Mesothelial cell of epicardium (in vitro differentiated cells): ENCODE measurements at places on chromosomes 4 and X. TPM values are rescaled to one million over a fixed set of nuclear protein-coding genes. Genes with fewer than 3 reads are reported as not detected.

- H3K27ac ChIP-seq, result no peak overlapping the region
- H3K36me3 ChIP-seq, result no peaks in the 10 kb centered on the region
- no peak overlapping the region for H3K4me3 ChIP-seq
- H3K4me1 ChIP-seq, result peaks cover 10% of the 10 kb centered on the region
- peaks cover 16% of the 10 kb centered on the region for H3K27me3 ChIP-seq
- no peak for DNase-seq
Observed at GRCh38 chrX:107738272-107738671, 37.3 kb downstream of the TSC22D3 start.

- no peak overlapping the region for H3K27ac ChIP-seq
- H3K27me3 ChIP-seq, result peaks cover 14% of the 10 kb centered on the region
- H3K36me3 ChIP-seq, result no peaks in the 10 kb centered on the region
- no peak overlapping the region for H3K4me3 ChIP-seq
Observed at GRCh38 chr4:56512166-56512565, 6.6 kb downstream of the ARL9 start.

GRCh38 chrX:69306063-69306404, 140.8 kb upstream of the PJA1 start:
- H3K36me3 ChIP-seq, result no peaks in the 10 kb centered on the region
- no peak for DNase-seq
- H3K4me1 ChIP-seq, result no peaks in the 10 kb centered on the region
- H3K27ac ChIP-seq, result no peak overlapping the region
- no peak overlapping the region for H3K4me3 ChIP-seq

GRCh38 chr4:40940317-40940741, 190.6 kb downstream of the NSUN7 start:
- no peaks in the 10 kb centered on the region for H3K27me3 ChIP-seq
- DNase-seq, result no peak

GRCh38 chr4:52863324-52863723, 1.2 kb downstream of the RASL11B start:
- H3K27me3 ChIP-seq, result peaks cover 5% of the 10 kb centered on the region
- peaks cover 18% of the 10 kb centered on the region for H3K36me3 ChIP-seq
- peak overlapping the region; percentile 55 for H3K27ac ChIP-seq
- peak overlapping the region; percentile 82 for H3K4me3 ChIP-seq

DNA sequence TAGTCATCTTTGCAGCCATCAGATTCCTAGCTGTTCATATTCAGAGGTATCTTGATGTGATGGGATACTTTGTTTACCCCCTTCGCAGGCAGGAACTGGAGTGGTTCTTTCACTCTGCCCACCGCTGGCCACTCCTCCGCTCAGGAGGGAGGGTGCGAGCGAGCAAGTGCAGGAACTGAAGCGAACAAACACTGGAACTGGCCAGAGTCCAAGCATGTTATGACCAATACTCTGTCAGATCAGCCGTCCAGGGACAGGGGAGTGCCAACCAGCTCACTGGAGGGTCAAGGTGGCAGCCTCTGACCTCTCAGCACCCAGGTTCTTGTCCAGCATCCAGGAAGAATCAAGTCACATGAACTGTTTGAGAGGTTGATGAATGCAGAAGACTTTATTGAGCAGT, 18.0 kb upstream of the MANBA start:
- H3K27ac ChIP-seq, result no peak overlapping the region
- H3K4me1 ChIP-seq, result peaks cover 3% of the 10 kb centered on the region
- no peaks in the 10 kb centered on the region for H3K27me3 ChIP-seq
- no peaks in the 10 kb centered on the region for H3K36me3 ChIP-seq
- no peak for DNase-seq
- no peak overlapping the region for H3K4me3 ChIP-seq

GRCh38 chr4:138438608-138439007, 196.5 kb upstream of the SLC7A11 start:
- H3K4me1 ChIP-seq, result peaks cover 3% of the 10 kb centered on the region
- H3K4me3 ChIP-seq, result no peak overlapping the region
- no peak for DNase-seq
- H3K27me3 ChIP-seq, result no peaks in the 10 kb centered on the region
- H3K36me3 ChIP-seq, result peaks cover 18% of the 10 kb centered on the region
- H3K27ac ChIP-seq, result no peak overlapping the region

- no peak for DNase-seq
- no peak overlapping the region for H3K27ac ChIP-seq
- peaks cover 10% of the 10 kb centered on the region for H3K27me3 ChIP-seq
- H3K4me1 ChIP-seq, result no peaks in the 10 kb centered on the region
Observed at GRCh38 chr4:24489870-24490269, 94.5 kb downstream of the DHX15 start.

DNA sequence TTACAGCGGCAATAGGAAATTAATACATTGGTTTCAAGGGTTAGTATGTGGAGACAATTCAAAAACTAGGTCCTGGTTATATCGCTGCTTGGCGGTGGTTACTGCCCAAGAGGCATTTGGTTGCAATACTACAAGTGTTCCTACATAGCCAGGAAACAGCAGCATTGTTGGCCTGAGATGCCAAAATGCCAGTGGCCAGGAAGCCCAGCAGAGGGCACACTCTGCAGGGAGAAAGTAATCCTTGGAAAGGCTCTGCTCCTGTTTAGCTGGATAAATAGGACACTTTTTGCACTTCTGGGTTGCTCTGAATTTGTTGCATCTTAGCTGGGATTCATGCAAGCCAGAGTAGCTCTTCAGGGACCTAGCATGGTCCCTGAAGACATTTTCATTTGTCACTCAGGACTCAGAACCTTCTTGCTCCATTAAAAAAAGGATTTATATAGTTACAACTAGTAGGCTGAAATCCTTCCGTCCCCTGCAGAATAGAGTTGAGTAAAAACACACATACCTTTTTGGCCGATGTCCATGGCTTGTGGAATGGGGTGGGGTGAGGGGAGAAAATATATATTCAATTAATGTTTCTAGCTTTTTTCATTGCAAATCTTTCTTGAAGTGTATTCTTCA, 8.1 kb upstream of the GPR119 start:
- H3K36me3 ChIP-seq, result no peaks in the 10 kb centered on the region
- DNase-seq, result no peak
- H3K4me1 ChIP-seq, result no peaks in the 10 kb centered on the region
- no peak overlapping the region for H3K4me3 ChIP-seq
- H3K27me3 ChIP-seq, result peaks cover 40% of the 10 kb centered on the region

DNA sequence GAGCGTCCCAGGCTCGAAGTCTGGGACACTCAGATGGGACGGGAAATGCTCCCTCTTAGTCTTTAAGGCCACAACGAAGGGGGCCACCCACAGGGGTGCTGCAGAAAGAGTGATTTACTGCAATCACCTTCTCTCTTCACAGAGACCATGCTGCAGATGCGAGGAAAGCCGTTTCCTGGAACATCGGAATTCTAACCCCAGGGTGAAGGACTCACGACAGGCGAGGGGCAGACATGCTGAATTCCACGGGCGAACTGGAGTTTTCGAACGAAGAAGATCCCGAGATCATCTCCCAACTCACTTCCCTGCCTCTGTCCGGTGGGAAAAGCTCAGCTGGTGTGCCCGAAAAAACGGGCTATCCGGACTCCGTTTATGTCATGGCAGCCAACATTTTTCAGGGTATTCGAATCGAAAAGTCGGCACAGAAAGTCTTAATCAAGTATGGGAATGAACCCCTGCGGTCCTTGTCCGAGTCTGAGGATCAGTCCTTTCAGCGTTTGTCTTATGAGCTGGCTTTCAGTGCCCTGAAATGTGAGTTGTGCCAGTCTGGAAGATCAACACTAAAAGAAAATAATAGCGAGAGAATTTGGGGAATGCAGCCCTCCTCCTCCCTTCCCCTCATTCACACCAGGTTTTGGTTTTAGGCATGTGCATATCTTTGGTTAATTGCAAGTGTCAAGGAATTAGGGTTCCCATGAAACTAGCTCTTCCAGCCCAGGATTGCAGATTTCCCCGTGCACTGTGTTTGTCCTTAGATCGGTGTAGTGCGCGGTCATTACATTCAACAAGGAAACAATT, 905 bp downstream of the NSUN7 start:
- peak overlapping the region; percentile 96 for H3K27ac ChIP-seq
- DNase-seq, result peak; percentile 56
- H3K4me3 ChIP-seq, result peak overlapping the region; percentile 88

DNA sequence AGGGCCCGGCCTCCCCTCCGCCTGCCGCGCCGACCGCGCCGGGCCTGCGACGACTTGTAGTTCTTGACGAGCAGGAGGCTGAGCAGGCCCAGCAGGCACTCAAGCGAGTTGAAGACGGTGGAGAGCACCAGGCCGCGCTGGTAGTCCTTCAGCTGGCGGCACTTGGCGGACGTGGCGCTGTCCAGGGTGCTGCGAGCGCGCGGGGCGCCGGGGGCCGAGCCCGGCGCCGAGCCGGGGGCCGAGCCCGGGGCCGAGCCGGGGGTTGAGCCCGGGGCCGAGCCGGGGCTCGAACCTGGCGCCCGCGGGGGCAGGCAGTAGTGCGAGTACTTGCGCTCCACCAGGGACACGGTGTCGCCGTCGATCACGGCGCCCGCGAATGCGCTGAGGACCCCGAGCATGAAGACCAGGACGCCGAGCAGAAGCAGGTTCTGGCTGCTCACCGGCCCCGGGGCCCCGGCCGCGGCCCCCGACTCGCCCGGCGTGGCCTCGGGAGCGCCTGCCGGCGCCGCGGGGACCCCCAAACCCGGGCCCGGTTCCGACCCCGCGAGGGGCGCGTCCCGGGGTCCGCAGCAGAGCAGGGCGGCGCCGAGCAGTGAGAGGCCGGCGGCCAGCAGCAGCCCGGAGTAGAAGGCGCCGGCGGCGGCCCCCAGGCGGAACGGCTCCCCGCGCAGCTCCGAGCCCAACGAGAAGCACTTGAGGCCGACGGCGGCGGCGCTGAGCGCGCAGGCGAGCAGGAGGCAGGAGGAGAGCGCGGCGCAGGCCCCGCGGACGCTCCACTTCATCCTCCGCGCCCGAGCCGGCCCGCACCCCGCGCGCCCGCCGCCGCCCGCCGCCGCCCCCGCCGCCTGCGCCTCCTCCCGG, 584 bp downstream of the TMEM271 start:
- peaks cover 82% of the 10 kb centered on the region for H3K27me3 ChIP-seq
- H3K27ac ChIP-seq, result no peak overlapping the region
- DNase-seq, result peak; percentile 83
- peaks cover 10% of the 10 kb centered on the region for H3K4me1 ChIP-seq

- H3K4me1 ChIP-seq, result peaks cover 17% of the 10 kb centered on the region
- peaks cover 92% of the 10 kb centered on the region for H3K27me3 ChIP-seq
- no peak overlapping the region for H3K27ac ChIP-seq
- DNase-seq, result peak; percentile 39
- peak overlapping the region; percentile 53 for H3K4me3 ChIP-seq
Observed at GRCh38 chr4:41881981-41882624, 53.1 kb upstream of the TMEM33 start.

DNA sequence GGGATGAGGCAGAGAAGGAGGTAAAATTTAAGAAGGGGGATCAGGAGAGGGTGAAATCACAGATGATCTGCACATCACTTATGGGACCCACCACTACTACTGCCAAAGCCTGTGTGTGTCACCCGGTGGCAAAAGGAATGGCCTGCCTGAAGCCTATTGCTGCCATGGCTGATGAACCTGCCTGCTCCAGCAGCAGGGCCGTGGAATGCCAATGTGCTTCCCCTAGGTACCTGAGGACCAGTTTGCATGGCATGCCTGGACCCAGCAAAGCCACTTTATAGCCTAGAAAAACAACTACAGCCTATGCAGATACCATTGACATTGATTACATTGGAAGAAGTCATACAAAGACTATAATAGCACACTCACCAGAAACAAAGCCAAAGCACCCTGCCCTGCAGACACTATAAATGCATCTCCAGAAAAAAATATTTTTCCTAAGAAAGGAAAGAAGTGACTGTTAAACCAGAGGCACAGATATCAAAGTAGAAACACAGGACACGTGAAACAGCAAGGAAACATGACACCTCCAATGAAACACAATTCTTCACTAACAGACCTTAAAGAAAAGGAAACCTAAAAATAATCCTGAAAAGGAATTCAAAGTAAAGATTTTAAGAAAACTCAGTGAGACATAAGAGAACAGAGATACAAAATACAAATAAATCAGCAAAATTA, 680.7 kb upstream of the GRID2 start:
- no peaks in the 10 kb centered on the region for H3K36me3 ChIP-seq
- DNase-seq, result no peak
- H3K27me3 ChIP-seq, result peaks cover 54% of the 10 kb centered on the region
- H3K27ac ChIP-seq, result no peak overlapping the region
- H3K4me3 ChIP-seq, result no peak overlapping the region

- H3K4me3 ChIP-seq, result no peak overlapping the region
- H3K27ac ChIP-seq, result no peak overlapping the region
- peaks cover 3% of the 10 kb centered on the region for H3K4me1 ChIP-seq
- H3K27me3 ChIP-seq, result no peaks in the 10 kb centered on the region
- DNase-seq, result no peak
Observed at GRCh38 chr4:113438596-113438995, 322.9 kb downstream of the CAMK2D start.

Gene PPP1R2C
- not detected in 3 replicates for total RNA-seq

Gene KLHL4
- 4.9 to 5.2 TPM (median 5.0 TPM) in 3 replicates for total RNA-seq

Gene BOD1L1
- total RNA-seq, result 53.1 to 56.8 TPM (median 55.6 TPM) in 3 replicates

Gene TRIM75
- total RNA-seq, result not detected in 3 replicates

Gene F8A3
- 2.7 to 3.7 TPM (median 3.6 TPM) in 3 replicates for total RNA-seq

Gene ZNF732
- 1.6 to 2.7 TPM (median 2.0 TPM) in 3 replicates for total RNA-seq

Gene MAGEB1
- not detected in 3 replicates for total RNA-seq

Gene GLRA3
- total RNA-seq, result 0.02 TPM in 1 of 3 replicates, not detected in the others

Gene CRLF2
- total RNA-seq, result not detected in 3 replicates
